NCI-H1694 treated with DMSO at 0.1 percent for 48 hours (cell line): ENCODE measurements at places on chromosomes 16 and 17.

DNA sequence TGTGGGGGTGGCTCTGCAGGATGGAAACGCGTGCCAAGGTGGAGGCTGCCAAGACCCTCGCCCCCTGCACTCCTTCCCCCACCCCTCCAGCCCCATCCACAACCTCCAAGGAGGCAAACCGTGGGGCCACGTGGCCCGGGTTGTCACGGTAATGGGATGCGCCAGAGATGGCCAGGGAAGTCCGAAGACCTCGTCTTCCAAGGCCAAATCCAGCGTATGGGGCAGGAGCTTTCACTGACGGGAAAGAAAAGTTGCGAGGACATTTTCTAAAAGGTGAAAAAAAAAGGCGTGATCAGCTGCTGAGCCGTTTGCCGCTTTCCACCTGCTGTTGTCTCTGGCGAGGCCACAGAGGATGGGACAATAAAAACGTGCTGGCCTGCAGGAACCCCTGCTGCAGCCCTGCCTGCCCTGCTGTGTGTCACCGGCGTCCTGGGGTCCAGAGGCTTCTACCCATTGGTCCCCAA lies 28.3 kb upstream of the GSE1 start:
- no peak for DNase-seq

DNA sequence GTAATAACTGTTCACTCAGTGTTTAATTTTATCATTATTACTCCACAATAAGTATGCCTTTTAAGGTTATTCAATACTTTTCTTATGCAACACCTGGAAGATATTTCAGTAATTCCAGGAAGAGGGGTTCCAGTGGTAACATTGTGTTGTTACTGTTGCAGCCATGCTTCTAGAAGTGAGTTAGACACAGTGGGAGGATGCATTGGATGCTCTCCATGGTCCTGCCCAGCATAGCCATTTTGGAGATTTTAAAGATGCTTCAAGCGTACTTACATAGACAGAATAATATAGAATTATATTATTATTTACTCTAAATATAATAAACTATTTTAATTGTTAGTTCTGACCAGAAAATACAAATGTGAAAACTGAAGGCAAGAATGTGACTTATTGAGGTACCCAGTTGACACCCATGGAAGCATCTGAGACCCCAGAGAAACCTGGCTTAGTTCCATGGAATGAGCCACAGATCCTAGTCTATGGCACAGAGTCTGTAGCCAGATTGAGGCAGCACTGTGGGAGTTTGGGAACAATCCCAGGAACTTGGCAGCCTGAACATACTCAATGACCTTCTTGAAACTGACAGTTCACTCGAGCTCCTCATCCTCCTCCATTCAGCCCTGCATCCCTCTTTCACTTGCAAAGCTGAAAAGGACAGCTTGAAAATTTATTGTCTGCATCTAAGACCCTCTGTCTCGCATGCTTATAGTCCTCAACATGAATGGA lies 190.1 kb upstream of the HS3ST4 start:
- no peak for DNase-seq

DNA sequence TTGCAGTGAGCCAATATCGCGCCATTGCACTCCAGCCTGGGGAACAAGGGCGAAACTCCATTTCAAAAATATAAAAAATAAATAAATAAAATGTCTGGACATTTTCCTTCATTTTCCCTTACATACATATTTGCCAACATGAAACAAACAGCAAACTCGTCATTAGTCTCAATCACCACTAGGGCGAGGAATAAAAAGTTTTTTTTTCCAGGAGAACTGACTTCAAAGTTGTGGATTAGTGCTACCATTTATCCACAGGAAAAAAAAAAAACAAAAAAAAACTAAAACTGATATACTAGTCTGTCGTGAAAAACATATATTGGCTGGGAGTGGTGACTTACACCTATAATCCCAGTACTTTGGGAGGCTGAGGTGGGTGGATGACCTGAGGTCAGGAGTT lies 77.0 kb upstream of the MTMR4 start:
- DNase-seq = no peak

DNA sequence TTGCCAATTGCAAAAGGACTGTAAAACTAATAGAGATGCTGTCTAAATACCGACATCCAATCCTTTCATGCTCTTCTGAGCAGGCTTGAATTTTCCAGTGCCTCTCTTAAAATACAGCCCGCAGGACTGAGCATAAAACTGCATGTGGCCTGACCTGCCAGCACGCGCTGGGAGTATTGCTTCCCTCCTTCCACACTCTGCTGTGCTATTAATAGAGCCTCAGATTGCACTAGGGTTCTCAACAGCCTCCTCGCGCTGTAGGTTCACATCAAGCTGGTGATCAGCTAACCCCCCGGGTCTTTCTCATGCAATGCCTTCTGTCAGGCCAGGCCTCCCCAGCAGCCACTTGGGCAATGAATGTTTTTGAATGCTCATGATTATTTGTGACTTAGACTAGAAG lies 14.2 kb upstream of the MSI2 start:
- peak; percentile 69 for DNase-seq

GRCh38 chr17:74836691-74837467 lies 22.8 kb downstream of the GRIN2C start:
- no peak for DNase-seq

DNA sequence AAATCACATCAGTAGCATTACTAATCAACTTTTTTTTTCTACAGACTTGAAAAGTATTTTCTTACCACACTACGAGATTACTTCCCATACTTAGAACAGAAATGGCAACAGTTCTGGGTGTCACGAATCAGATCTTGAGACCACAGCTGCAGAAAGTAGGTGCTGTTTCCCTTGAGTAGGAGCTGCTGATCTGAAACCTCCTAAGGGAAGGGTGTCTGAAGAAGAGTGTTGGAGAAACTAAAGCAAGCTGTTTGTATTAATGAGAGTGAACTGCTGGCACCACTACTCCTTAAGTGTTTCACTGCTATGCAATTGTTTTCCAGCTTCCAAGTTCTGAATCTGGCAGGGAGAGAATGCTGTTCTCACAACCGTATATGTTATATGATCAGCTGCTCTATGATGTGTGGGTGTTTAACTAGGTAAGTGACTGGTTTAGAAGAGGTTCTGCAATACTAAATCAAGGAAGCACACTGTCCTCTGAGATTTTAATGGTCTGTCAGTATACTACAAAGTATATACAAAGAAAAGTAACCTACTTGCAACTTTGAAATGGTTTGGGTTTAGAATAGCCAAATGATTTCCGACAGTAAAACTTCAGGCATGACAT lies 3.3 kb downstream of the ZNF652 start:
- no peak for DNase-seq

DNA sequence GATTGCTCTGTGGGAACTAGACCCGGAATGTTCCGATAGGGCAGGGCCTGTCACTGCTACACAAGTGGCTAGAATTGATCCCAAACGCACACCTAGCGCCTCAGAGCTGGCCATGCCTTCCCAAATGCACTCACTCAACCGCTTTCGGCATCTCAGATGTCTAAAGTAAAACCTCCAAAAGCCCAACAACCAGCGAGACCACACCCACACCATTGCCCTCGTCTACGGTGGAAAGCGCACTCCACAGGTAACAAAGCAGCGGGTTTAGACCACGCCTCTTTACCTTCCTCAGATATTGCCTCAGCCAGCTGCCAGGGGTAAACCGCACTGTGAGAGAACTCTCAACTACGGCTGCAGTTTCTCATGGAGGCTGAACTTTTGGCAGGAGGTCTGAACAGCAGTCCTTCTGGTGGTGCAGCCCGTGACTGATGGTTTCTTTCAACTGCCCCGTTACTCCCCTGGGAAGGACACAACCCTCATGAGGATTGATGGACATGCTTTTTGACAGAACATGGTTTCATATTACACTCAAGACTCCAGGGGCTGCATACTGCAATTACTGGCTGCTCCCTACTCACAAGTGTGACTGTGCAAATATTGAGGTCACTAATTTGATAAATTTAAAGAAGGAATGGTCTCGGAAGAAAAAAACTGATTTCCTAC lies 34.5 kb downstream of the USP7 start:
- DNase-seq = no peak

DNA sequence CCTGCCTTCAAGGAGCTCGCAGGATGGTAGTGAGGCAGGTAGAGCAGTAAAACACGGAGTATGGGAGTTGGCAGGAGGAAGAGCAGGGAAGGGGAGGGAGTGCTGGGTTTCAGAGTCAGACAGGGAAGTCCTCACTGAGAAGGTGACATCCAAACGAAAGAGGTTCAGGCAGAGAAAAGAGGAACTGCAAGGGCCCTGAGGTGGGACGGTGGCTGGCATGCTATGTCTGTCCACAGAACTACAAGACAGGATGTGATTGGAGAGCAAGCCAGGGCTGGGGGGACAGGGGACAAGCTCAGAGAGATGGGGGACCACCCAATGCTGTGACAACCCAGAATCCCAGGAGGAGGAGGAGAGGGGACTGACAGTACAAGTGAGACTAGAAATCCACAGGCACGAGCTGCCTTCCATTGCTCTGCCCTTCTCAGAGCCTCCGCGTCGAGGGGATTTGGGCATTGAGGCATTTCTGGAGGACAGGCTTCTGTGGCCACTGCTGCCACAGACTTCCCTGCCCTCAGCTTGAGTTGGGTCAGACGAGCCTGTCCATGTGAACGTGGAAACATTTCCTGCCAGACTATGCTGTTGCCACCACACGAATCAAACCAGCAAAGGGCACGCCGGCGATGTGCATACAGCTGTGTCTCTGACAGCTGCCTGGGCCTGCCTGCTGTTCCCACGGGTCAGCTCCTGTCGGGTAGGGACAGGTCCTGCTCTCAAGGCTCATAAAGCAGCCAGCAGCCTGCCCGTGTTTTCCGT lies 100.1 kb downstream of the RAB11FIP4 start:
- no peak for DNase-seq

DNA sequence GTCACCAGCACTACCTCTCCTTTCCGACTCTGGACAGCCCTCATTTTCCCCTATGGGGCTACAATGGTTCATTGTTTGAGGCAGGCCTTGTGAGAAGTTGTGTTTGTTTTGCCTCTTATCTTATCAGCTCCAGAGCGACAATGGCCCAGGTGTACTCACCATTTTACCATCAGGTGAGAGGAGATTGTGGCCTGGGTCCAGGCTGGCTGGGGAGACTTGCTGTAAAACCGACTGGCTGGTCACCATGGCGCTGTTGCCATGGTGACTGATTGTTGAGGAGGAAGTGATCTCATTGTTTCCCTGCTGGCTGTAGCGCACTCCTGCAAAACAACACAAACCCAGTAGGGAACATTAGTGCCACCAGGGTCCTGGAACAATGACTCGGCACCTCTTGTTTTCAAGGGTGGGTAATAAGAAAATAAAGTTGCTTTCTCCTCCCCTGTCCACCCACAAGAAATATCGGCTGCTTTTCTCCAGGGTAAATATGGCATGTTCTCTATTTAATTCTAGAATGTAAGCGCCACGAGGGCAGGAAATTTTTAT lies 34.4 kb downstream of the HNF1B start:
- no peak for DNase-seq

DNA sequence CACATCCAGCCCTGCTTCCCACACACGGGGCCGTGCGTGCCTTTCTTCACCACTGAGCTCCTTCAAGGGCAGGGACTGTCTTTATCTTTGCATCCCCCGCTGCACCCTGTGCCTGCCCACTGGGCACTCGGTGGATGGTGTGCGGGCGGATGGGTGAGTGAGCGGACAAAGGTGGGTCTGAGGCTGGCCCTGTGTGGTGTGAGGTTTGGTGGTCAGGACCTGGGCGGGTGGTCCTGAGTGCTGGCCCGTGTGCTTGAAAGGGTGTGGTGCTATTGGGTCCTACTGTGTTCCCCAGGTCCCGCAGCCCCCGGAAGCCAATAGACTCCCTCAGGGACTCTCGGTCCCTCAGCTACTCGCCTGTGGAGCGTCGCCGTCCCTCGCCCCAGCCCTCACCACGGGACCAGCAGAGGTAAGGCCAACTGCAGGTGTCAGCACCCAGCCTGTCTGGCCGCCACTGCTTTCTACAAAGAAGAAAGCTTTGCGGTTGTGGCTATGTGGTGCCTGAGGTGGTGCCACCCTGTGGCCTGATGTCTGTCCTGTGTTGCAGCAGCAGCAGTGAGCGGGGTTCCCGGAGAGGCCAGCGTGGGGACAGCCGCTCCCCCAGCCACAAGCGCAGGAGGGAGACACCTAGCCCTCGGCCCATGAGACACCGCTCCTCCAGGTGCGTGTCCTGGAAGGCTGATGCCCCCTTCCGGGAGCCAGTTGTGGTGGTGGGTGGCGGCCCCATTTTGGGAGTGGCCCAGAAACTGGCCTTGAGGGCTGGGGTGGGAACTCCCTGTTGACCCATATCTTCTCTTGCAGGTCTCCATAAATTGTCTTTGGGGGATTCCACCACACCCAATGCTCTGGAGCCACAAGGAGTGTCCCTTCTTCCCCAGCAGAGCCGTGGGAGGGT lies 6.8 kb downstream of the ELOB start:
- no peak for DNase-seq

GRCh38 chr16:11157143-11157542 lies 98.9 kb downstream of the SOCS1 start:
- DNase-seq = no peak

- no peak for DNase-seq
These were observed 127.0 kb upstream of the MON1B start for GRCh38 chr16:77064037-77064436.

GRCh38 chr17:70520447-70520846 lies 351.1 kb downstream of the KCNJ2 start:
- no peak for DNase-seq

DNA sequence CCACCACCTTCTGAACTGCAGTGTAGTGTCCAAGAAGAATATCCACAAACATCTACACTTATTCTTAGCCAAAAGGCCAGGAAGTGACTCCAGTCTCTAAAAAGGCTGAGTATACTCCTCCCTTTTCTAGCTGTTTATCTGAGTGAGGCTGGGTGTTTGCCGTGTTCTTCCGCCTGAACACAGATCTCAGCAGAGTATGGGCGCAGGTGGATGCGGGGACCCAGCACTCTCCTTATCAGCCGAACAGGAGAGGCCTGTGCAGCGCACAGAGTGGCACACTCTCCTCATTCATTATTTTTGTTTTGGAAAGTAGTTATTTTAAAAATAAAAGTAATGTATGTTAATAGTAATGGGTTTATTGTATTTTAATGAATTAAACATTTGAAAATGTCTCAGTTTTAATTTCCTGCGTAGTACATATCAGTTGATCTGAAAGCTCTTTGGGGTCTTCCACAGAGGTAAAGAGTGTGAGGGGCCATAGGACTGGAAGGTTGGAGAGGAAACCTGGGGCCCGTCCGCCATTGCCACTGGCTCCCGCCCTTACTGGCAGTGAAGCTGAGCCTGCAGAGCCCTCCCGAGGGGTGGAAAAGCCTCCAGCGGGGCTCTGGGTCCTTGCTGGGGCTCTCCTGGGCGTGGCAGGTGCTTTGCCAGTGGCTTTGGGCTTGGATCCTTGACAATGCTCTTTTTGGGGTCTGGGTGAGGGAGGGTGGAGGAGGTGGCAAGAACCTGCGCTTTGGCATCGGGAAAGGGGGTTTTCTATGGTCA lies 53.8 kb downstream of the PDPK1 start:
- no peak for DNase-seq

- DNase-seq = no peak
These were observed 563 bp downstream of the ST6GALNAC1 start for GRCh38 chr17:76642994-76643393.

DNA sequence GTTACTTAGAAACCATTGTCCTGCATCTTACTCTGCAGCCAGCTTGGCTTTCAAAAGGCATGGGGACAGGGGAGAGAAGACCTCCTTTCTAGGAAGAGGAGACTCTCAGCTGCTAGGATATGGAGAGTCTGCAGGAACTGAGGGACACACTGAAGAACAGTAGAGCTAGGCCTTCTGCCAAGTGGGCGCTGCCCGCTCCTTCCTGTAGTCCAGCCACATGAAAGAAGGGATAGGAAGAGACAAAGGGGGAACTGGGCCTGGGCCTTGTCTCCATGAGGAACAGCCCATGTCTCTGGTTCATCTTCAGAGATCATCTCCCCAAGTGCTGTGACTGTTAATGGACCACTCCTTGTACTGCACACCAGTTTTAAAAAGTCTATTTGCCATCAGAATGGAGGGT lies 78.4 kb downstream of the SYCE1L start:
- DNase-seq = no peak
